ENCODE measurements at places on chromosomes 12 and 14.

DNA sequence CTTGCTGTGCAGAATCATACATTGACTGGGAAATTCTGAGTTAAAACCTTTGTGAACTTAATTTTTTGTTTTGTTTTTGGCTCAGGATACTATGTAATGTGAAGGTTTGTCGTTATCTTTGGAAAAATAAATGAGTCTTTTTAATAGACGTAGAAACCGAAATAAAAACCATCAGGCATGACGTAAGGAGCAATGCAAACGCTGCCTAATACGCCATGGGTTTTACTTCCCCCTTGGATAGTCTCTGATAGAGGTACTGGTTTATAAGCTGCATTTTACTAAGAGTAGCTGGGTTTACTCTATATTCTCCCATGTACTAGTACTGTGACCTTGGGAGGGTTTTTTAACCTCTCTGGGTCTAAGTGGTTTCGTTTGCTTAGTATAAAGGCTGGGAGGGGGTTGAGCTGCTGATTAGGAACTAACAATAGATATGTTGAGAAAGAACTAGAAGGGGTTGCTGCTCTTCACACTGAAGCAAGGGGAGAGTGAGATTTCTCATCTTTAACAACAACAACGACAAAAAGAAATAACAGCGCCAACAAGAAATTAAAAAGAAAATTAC is 66.8 kb upstream of the SLCO1C1 start:
- DNase-seq = no peak

DNA sequence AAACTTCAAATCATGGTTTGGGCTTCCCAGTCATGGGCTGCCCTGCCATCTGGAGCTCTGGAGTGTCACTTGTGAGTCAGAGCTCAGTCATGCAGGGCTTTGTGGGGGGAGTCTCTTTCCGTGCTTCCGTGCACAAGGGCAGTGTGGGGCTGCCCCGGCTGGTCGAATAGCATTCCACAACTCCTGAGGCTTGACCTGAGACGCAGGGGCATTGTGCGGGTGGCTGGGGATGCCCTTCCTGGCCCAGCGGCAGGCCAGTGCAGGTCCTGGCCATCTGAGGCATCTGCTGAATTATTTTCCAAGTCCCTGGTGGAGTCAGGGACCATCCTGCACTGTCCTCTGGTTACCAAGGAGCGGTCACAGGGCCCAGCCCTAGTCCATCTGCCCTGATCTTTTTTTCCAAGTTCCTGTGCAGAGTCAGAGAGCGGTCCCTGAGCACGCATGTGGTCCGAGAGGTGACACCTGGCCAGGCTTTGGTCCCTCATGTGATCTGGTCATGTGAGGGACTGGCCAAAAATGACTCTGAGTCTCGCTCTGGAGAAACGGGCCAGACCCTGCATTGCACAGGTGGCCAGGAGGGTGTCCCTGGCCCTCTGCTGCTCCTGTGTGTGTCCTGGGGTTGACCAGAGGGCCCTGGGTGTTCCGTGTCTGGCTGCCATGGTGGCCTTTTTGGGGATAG is 167.0 kb upstream of the ALG10B start:
- DNase-seq = no peak

GRCh38 chr12:14665354-14666348 is 30.7 kb downstream of the GUCY2C start:
- no peak for DNase-seq

GRCh38 chr12:116199160-116199706 is 78.3 kb downstream of the MED13L start:
- DNase-seq = no peak

GRCh38 chr12:3557791-3558620 is 67.0 kb downstream of the PRMT8 start:
- DNase-seq = no peak

- DNase-seq = no peak
These were observed 521 bp upstream of the PCED1B start for GRCh38 chr12:47078733-47079467.

DNA sequence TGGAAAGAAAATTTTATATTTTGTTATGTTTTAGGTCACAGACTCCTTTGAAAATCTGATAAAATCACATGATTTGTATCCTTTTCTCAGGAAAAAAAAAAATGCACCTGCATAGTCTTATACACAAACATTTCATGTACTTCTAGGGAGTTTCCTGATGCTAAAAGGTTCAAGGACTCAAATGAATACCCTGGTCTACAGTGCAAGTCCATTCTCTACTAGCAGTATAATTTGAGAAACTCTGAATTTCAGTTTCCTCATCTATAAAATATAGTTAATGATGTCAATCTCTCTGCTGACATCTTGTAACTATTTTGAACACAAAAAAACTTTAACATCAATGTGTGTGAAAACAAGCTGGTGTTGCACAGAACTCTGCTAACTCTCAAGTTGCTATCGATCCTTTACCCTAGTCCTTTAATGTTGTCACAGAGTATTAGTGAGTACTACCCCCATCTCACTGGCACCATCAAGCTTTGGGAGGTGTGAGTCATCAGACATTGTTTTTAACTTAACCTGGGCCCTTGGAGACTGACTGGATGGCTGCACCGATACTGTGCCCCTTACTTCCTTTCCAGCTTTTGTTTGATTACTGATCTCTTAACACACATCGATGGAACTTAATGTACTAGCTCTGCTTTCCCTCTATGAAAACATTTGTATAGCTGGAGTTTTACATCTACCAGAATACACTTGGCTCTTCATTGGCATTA is 251.9 kb upstream of the SOX5 start:
- DNase-seq = no peak

DNA sequence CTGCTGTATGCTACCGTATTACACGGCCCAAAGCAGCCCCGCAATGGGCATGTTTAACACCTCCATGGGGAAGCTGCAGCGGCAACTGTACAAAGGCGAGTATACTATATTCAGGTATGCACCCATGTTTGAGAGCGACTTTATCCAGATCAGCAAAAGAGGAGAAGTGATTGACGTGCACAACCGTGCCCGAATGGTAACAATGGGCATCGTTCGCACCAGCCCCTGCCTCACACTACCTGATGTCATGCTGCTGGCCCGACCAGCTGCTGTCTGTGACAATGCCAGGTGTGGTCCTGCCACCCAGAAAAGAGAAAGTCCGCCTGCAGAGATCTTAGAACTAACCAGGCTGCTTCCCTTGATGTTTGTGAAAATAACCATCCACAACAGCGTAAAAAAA is 630 bp downstream of the GARIN6 start:
- no peak for DNase-seq

- DNase-seq = no peak
These were observed 2.9 kb upstream of the B3GNT4 start for GRCh38 chr12:122200541-122201175.

DNA sequence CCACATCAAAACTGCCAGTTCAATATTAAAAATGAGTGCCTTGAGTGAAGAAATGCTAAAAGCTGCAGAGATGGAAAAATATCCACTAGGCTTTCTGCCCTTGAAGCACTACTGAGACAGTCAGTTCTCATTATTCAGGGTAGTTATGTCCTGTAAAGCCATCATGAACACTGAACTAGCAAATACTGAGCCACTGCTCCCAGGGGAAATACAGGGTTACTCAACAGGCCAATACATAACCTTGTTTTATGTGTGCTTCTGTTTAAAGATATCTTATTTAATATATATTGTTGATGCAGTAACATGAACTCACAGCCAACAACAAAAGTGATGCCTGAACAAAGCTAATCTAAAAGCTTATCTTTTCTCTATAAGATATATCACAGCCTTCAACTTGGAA is 3.3 kb downstream of the RAD52 start:
- DNase-seq = no peak

DNA sequence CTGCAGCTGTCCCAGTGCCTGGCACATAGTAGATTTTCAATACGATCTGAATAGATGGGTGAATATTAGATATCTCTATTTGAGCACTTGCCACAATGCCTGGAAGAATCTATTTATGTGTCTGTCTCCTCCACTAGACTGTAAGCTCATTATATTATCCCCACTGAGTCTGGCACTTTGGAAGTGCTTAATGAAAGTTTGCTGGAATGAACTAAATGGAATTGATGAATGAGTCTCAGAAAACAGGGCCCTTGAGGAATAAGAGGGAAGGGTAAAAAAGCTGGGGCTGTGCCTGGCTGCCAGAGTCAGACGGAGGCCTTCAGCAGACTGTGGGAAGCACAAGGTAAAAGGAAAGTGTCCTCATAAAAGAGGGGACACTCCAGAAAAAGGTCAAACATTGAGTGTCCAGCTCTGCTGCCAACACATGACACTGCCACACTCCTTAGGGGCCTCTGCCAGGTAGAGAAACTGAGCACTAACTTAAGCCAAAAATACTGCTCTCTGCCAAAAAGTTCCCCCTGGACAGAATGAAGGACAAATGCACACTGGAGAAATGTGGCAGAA is 39.3 kb downstream of the GLT8D2 start:
- no peak for DNase-seq

GRCh38 chr12:121400332-121401139 is 618 bp downstream of the RNF34 start:
- peak; percentile 18 for DNase-seq

GRCh38 chr12:93634416-93634815 is 42.8 kb upstream of the CRADD start:
- no peak for DNase-seq

DNA sequence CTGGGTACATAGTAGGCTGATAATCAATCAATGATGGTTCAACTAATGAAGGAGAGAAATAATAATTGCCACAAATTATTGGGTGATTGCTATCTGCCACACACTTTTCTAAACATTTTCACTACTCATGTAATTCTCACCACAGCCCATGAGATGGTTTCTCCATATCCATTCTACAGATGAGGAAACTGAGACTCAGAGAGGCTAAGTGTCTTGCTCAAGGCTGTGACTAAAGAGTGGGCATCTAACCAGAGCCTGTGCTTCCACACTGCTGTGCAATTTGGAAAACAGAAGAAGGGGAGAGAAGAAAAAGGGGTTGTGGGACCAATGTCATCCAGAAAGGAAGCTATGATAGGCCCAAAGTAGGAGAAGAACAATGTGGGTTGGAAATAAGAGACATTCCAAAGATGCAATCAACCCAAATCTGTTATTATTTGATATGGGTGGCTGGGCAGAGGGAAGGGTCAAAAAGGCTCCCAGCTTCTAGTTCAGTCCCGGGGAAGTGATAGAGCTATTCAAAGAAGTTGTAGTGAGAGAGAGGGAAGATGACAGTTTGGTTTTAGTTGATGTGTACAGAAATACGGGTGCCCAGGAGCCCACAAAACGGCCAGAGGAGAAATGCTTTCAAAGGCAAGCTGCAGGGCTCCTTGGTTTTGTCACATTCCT is 483 bp upstream of the NR1H4 start:
- no peak for DNase-seq

DNA sequence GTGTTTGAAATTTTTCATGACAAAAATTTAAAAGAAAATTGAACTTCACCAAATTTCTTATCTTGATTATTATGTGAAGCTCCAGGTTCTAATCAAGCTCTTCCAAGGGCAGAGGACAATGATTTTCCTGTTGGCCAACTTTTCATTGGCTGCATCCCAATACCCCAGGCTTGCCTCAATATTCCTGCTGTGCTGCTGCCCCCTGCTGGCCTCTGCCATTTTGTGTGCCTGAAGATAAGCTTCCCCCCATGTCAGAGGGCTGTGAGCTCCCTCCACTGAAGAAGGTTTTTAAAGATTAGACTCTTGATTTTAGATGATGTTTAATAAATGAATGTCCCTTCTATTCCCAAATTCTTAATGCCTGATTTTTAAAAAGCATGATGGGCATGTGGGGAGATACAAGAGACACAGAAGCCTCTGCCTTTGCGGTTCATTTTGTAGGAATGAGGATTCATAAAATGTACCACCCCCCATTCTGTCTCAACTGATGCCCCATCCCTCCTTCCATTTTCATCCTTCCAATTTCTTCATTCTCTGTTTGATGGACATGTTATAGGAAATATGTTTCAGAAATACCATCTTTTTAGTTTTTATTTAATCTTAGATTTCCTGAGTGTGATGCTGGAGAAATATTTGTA is 76.7 kb upstream of the RGS6 start:
- peak; percentile 32 for DNase-seq
